ENCODE measurements at places on chromosomes 5 and 9. TPM values are rescaled to one million over a fixed set of nuclear protein-coding genes. Genes with fewer than 3 reads are reported as not detected.

STX17 gene
- total RNA-seq = 19.9 TPM

ADAMTS6 gene
- 141 TPM for total RNA-seq

BTNL8 gene
- total RNA-seq = not detected

INSL4 gene
- not detected for total RNA-seq

MAN2A1 gene
- 227 TPM for total RNA-seq

TSSK1B gene
- 0.57 TPM for total RNA-seq

TLX3 gene
- not detected for total RNA-seq

MAP1B gene
- total RNA-seq = 181 TPM

GAS1 gene
- 10.3 TPM for total RNA-seq

UBQLN1 gene
- total RNA-seq = 183 TPM

POU5F2 gene
- 1.7 TPM for total RNA-seq

ARSI gene
- total RNA-seq = 54.7 TPM

GRXCR2 gene
- not detected for total RNA-seq

LHX3 gene
- not detected for total RNA-seq

JAKMIP2 gene
- 0.22 TPM for total RNA-seq

KIF24 gene
- total RNA-seq = 0.66 TPM

DNAH5 gene
- total RNA-seq = 0.66 TPM

PROB1 gene
- total RNA-seq = 2.6 TPM

ZDHHC11 gene
- total RNA-seq = 2.4 TPM

COL27A1 gene
- 29.2 TPM for total RNA-seq

BHMT gene
- total RNA-seq = 0.86 TPM

IL31RA gene
- 2.0 TPM for total RNA-seq

CDC20B gene
- not detected for total RNA-seq

CYSRT1 gene
- total RNA-seq = 0.14 TPM

OGN gene
- not detected for total RNA-seq

LHFPL2 gene
- 56.9 TPM for total RNA-seq

ABLIM3 gene
- total RNA-seq = 71.4 TPM

SCGB3A2 gene
- not detected for total RNA-seq

FGD3 gene
- not detected for total RNA-seq

ZNG1C gene
- 14.7 TPM for total RNA-seq

C9orf153 gene
- under 0.01 TPM for total RNA-seq

CSF2 gene
- 5.3 TPM for total RNA-seq

MAMDC2 gene
- total RNA-seq = 1.8 TPM

PCDHGC3 gene
- total RNA-seq = 81.9 TPM

SV2C gene
- not detected for total RNA-seq

AK8 gene
- total RNA-seq = 0.14 TPM

IGFBPL1 gene
- total RNA-seq = 0.43 TPM

PKD2L2 gene
- total RNA-seq = not detected

GRIN3A gene
- total RNA-seq = not detected

GLRA1 gene
- not detected for total RNA-seq

TAF11L5 gene
- not detected for total RNA-seq

CTNND2 gene
- total RNA-seq = not detected

GARIN3 gene
- total RNA-seq = not detected

FOXD4L3 gene
- total RNA-seq = not detected

LSM11 gene
- 2.0 TPM for total RNA-seq

PFN3 gene
- not detected for total RNA-seq

MAMDC4 gene
- 2.0 TPM for total RNA-seq

SH2D3C gene
- not detected for total RNA-seq

SLC22A4 gene
- 12.5 TPM for total RNA-seq
